ENCODE measurements at places on chromosomes 11 and 22.

GRCh38 chr11:132284048-132284447 is 913.6 kb downstream of the NTM start:
- DNase-seq = no peak

GRCh38 chr11:125621995-125622394 is 3.0 kb upstream of the CHEK1 start:
- DNase-seq = no peak

DNA sequence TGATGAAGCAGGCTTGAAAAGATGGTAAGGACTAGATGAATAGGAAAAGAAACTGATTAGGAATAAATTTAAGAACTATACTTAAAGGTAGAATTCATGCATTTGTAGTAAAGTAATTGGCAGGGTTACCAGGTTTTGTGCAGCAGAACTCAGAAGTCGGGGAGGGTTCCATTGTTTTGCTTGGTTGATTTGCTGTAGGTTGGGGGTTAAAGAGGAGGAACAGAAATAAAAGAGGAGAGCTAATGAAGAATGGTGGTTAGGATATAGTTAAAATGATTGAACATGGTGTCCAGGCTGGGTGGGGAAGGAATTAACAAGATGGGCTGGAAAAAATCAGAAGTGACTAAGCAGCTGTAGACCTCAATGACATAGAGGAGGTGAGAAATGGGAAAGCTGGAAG is 5.5 kb upstream of the SPON1 start:
- no peak for DNase-seq

GRCh38 chr11:75802021-75802912 is 12.7 kb upstream of the UVRAG start:
- no peak for DNase-seq

DNA sequence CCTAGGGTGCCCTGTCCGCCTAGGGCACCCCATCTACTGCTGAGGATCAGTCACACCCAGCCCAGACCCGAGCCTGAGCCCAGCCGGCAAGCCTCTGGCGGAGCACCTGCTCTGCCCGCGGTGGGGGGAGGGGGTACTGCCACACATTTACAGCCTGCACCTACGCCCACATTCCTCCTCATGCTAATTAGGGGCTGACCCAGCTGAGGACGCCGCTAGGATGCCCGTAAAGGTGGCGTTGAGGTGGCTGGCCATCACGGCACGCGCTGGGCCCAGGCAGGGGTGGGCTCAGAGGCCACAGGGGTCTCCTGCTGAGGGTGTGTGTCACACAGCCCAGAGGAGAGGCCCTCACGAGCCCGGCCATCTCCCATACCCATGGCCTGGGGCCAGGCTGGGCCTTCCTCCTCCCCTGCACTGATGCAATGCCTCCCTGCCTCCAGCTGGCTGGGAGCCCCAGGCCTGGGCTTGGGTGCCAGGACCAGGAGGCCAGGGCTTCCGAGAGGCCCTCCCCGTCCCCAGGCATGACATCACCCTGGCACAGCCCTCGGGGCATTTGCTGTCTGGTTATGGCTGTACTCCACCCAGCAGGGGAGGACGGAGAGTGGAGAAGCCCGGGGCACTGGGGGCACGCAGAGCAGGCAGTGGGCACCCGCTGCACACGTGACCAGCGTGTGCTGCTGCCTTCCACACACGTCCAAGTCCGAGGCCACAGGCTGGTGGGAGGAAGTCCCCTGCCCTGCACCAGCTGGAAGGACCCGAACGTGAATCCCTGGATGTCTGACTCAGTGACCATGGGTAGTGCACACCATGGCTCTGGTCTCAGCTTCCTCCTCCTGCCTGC is 12.7 kb downstream of the DUSP8 start:
- no peak for DNase-seq

DNA sequence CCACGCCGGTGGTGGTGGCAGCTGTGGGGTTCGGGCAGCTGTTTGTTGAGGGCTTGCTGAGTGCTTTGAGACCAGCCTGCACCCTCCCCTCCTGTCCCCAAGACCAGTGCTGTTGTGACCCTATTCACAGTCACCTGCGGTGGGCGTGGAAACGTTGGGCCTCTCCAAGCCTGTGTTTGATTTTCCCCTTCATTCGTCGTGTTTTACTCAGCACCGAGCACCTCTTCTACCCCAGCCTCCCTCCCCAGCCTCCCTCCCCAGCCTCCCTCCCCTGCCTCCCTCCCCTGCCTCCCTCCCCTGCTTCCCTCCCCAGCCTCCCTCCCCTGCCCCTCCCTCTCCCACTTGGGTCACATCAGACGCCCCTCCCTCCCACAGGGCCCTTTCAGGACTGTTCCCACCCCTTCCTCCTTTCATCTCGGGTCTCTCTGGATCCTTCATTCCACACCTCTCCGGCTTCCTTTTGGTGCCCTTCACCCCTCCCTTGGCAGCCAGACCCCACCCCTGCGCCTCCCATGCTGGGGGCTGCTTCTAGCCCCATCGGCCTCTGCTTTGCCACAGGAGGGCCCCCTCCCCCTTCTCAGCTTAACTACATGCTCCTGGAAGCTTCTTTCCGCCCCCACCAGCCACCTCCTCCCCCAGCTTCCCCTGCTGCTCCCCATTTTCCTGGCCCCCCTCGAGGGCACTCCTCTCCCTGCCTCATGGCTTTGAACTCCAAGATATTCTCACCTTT is 14.8 kb downstream of the FRMD8 start:
- DNase-seq = no peak

DNA sequence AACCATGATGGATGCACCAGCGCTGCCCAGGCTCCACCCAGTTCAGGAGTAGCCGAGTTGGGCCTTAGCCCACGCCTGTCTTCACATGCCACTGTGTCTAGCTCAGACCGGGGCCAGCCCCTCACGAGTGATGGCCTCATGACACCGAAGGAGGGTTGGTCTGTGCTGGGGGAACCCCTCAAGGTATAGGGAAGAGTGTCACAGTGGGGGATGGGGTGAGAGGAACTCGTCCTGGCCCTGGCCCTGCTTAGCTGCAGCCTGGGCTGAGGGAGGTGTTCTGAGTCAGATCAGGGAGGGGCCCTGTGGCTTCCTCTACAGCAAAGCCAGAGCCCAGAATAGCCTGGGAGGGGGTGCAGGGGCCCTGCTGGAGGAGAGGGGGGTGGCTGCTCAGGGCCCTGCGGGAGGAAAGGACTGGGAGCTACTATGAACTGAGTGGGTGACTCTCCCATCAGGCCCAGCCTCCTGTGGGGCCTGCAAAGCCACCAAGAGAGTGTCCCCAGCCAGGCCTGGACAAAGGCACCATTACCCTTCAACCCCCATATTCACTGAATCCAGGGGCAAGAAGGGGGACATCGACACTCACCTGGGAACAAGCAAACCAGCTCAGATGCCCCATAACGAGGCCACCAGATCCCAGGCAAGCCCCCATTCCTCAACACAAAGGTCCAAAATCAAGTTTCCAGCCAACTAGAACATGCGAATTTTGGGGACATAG is 41.2 kb downstream of the IGLL5 start:
- no peak for DNase-seq

GRCh38 chr11:73287400-73288101 is 15.4 kb downstream of the P2RY6 start:
- no peak for DNase-seq

GRCh38 chr11:65274735-65275682 is 13.2 kb downstream of the POLA2 start:
- peak; percentile 39 for DNase-seq

DNA sequence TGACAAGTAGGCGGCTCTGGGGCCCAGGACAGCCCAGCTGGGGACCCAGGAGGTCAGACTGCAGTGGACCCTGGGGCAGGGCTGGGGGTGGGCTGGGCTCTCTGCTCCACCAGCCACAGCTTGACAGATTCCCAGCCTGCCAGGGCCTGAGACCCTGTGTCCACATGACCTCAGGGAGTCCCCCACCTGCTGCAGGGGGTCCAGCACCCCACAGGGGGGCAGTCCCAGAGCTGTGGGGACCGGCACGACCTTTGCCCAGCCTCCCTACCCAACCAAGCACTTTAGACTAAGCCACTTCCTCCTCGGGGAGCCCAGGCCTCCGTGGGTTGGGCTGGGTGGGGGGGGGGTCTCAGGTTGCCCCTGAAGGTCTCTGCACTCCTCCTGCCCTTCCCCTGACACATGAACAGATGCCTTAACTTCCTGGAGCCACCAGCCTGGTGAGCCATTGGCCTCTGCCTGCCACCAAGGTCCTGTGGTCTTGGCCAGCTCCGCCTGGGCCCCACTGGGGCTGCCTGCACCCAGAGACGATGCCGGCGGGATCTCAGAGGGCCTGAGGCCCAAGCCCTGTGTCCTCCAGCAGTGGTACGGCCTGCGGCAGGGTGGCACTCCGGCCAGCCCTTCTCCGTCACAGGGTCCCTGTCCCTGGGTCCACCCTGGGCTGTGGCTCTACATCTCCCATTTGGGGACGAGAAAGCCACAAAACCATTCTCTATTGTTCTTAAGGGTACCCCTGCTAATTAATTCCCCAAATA is 3.4 kb downstream of the CCDC188 start:
- DNase-seq = no peak

GRCh38 chr11:76558891-76559290 is 111.7 kb downstream of the LRRC32 start:
- no peak for DNase-seq

GRCh38 chr22:47678048-47678447 is 915.6 kb downstream of the TBC1D22A start:
- DNase-seq = no peak

GRCh38 chr11:63854696-63855095 is 15.8 kb downstream of the MARK2 start:
- no peak for DNase-seq

GRCh38 chr11:64268893-64269539 is 15.4 kb downstream of the BAD start:
- DNase-seq = no peak

DNA sequence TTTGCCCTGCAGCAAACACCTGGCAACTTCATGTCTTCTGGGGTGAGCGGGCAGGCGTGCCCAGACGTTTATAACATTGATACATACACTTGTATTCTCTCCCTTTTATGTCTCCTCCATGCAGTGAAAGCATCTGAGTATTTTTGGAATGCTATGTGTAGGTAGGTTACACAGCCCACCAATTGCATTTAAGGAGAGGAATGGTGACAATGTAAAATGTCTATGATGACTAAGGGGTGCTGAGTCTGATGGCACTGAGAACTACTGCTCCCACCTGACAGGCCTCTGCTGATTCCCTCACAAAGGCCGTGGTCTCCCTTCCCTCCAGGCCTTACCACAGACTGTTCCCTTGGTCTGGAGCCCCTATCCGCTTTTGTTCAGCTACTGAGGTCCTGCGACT is 22.9 kb upstream of the RASL10A start:
- DNase-seq = no peak

GRCh38 chr11:17542249-17542648 is 2.0 kb downstream of the USH1C start:
- no peak for DNase-seq

DNA sequence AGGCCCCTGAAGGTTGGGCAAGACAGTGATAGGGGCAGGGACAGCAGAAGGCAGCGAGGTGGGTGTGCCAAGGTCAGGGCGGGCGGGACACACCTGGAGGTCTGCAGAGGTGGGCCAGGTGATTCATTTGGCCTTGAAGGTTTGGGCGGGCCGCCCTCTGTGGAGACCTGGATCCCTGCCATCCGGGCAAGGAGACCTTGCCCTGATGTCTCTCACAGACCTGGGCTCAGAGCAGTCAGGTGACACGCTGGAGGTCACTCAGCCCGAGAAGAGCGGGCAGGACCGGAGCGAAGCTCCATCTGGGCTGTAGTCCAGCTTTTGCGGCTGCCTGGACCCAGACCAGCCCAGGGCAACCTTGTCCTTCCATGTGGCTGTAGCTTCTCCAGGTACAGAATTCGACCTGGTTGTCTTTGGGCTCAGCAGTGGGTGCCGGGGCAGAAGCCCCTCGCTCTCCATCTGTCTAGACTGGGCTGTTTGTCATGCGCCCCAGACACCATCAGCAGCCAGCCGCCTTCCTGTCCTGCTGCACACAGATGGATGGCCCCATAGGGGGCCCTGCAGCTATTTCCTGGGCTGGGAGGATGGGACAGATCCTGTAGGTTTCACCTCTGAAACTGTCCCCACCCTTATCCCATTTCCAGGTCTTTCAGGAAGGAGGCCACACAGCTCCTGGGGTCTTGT is 3.1 kb downstream of the MRGPRG start:
- no peak for DNase-seq

- no peak for DNase-seq
These were observed 28.4 kb upstream of the CRTAM start for GRCh38 chr11:122809866-122810265.

DNA sequence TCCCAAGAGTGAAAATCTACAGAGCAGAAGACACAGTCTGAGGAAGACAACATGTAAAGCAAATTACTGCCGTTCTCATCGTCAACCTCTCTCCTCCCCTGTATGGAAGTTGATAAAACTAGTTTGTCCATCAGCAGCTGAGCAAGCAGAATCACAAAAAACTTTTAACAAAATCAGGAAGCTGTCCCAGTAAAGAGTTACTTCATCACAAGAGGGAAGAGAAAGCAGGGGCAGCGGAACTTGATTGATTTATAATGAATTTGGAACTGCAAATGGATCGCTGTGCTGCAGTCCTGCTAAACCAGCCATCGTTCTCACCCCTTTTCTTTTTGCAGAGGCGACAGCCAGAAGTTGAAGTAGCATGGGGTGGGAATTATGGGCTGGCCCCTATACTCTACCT is 13.7 kb upstream of the UCP3 start:
- DNase-seq = no peak

GRCh38 chr11:127044535-127044934 is 44.0 kb upstream of the KIRREL3 start:
- no peak for DNase-seq

DNA sequence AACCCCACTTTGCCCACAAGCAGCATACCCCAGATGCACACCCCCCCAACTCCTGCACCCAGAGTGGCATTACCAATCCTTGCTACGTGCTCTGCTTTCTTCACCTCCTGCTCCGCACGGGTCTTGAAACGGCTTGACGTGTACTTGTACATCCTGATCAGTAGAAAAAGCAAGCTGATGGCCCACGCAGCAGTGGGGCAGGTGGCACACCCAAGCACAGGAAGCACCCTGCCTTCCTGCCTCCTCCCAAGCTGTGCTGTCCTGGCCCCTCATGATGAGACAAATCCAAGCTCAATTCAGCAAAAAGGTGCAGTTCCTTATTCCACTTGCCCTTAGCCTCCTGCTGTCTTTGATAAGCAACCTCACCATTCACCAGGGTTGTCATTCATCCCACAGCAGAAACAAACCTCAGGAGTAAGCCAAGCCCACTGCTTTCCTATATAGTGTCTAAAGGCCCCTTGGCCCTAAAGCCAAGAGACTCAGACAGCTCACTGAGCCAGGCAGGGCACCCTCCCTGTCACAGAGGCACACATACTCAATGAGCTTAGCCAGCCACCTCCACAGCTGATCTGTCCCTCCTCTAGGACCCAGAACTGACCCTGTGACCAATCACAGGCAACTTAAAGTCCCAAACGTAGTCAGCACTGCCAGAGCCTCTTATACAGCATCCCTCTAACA is 27.8 kb downstream of the MORC2 start:
- no peak for DNase-seq

GRCh38 chr11:17268902-17269301 is 7.6 kb upstream of the NUCB2 start:
- DNase-seq = no peak

- no peak for DNase-seq
These were observed 562.5 kb downstream of the INSC start for GRCh38 chr11:15677181-15677580.

All from DMS 273 treated with DMSO at 0.1 percent for 48 hours (cell line).